ENCODE measurements at places on chromosomes 2 and 18.

GRCh38 chr2:69686813-69687212, 43.3 kb upstream of the AAK1 start:
- DNase-seq = no peak

DNA sequence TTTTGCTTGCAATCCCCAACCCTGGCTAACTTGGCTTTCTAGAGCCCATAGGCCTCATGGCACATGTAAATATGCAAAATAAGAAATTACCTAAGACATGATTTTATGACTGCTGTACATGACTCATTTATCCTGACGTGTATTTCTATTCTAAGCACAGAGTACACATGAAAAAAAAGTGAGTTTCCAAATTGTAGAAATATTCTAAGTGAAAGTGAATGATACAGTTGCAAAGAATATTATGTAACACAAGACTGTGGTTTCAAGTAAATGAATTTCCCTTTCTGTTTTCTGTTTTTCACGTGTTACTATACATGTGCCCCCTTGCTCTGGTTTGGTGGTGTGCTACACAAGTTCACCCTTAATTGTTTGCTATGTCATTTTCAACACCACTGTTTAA, 162.4 kb downstream of the LRP1B start:
- DNase-seq = no peak

GRCh38 chr2:229492034-229492433, 220.9 kb upstream of the PID1 start:
- DNase-seq = no peak

DNA sequence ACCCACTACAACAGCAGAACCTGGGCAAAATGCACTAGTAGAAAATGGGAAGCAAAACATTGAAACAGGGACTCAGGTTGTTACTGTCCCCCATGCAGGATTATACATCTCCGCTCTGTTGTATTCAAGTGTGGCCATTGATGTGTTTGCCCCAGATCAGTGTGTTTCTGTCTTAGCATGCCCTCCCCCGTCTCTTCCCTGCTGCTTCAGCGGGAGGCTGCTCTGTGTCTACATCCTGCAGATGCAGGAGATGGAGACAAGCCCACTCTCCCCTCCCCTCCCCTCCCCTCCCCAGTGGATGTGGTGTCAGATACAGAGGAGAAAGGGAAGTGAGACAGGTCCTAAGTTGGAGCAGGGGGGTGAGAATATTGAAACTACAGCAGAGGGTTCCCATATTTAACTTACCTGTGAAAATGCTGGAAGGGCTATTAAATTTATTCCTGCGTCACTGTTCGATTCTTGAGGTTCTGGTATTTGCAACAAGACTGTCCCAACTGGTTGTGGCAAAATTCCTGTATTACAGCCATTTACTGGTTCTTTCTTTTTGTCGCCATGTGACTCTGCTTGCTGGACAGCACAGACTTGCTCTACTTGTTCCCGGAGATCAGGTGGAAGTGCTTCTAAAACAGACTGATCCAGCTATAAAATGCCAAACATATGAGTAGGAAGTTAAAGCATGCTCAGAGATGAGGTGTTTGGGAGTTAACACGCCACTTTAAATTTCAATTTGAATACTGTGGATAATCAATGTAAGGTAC, 67.0 kb downstream of the EIF5B start:
- DNase-seq = no peak

DNA sequence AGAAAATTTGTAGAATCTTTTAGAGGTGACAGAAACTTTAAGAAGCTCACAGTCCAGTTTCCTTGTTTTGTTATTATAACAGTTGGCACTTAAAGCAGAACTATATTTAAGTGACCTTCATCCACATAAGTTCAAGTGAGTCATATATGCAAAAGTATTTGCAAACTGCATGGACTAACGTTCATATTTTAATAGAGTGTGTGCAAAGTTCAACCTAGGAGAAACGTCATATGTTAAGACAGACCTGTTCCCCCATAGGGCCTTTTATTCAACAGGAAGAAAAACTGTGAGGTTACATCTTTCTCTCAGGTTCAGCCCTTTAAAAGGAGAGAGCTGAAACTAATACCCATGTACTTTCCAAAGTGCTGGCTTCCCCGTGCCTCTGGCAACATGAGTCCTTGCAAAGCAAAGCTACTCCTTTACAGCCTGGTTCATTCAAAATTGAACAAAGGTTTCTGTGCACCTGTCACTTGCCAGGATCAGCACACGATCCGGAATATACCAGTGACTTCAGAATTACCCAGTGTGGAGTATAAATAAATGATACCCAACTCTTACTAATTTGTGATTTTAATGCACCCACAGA, 280.0 kb upstream of the RAB12 start:
- DNase-seq = no peak

- no peak for DNase-seq
Observed at GRCh38 chr2:137775529-137775928, 188.7 kb upstream of the HNMT start.

GRCh38 chr2:117644403-117644802, 170.1 kb upstream of the DDX18 start:
- no peak for DNase-seq

GRCh38 chr2:128446874-128447537, 128.3 kb upstream of the HS6ST1 start:
- DNase-seq = no peak

DNA sequence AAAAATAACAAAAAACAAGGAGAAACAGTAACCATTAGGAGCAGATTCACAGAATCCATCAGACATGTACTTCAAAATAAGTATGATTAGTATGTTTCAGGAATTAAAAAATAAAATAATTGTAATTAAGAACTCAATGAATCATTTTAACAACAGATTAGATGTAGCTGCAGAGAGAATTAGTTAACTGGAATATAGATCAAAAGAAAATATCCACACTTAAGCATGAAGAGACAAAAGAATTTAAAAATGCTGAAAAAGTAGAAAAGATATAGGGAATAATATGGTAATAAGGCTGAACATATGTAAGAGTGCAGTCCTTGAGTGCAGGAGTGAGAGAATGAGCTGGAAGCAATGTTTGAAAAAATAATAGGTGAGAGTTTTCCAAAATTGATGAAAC, 24.1 kb upstream of the OR6B3 start:
- no peak for DNase-seq

DNA sequence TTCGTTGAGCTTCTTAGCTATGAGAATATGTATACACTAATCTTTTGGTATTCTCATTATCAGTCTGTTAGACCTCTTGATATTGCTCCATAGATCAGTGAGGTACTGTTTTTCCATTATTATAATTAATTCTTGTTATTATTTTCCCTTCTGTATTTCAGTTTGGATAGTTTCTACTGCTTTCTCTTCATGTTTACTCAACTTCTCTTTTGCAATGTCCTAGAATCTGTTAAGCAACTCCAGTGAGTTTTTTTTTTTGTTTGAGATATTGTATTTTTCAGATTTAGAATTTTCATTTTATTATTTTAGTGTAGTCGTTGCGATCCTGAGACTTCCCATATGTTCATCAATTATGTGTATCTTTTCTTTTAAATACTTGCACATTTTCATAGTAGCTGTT, 260.8 kb downstream of the SETBP1 start:
- DNase-seq = no peak

- DNase-seq = no peak
Observed at GRCh38 chr2:168189835-168190569, 57.4 kb downstream of the STK39 start.

DNA sequence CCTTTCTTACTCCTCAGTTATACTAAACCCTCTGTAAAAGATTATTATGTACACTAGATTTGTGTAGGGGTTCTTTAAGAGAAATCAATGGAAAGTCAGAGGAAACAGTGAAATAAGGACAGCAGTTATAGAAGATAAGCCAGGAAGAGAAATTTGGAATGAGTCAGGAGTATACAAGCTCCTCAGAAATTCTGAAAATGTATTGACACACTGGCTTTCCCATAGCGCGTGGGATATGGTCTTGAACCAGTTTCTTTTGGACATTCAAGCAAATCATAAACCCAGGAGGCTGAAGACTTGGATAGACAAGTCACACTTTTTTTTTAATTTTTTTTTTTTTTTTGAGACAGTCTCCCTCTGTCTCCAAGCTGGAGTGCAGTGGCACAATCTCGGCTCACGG, 316.1 kb upstream of the MMADHC start:
- no peak for DNase-seq

- no peak for DNase-seq
Observed at GRCh38 chr2:188853307-188853706, 120.9 kb upstream of the COL3A1 start.

- no peak for DNase-seq
Observed at GRCh38 chr18:61935362-61935761, 42.6 kb upstream of the RNF152 start.

GRCh38 chr18:77101410-77102258, 30.9 kb downstream of the MBP start:
- DNase-seq = peak; percentile 65

DNA sequence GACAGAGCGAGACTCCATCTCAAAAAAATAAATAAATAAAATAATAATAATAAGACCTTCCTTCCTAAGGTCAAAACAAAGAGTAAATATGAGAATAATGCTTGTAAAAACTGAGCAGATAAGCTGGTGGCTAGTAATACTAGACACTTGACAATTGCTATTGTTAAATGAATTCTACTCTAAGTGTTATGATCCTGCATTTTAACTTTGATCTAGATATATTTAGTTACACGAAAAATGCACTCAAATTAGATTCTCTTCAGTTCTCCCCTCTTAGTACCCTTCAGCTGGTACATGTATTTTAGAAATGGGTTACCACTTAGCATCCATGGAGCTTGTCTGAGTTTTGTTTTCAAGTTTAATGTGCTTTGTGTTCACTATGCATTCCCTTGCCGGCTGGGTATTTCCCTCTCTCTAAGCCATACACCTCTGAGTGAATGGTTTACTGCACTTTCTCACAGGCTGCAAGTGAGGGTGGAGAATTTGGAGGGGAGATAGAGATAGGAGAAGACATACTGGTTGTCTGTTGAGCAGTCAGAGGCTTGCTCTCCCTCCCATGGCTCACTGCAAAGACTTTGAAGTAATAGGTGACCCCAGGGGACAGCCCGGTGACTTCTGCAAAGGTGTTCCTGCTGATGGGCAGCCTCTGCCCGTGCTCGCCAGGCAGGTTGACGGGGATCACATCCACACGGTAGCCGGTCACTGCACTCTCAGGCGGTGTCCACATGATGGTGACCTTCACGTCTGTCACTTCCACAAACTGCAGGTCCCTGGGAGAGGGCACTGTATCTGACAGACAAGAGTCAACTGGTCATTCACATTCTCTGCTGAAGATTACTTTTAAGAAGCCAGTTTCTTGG, 29.9 kb downstream of the FN1 start:
- DNase-seq = no peak

GRCh38 chr18:26056291-26056690, 34.1 kb downstream of the SS18 start:
- no peak for DNase-seq

- no peak for DNase-seq
Observed at GRCh38 chr2:38125842-38126241, 49.9 kb upstream of the CYP1B1 start.

DNA sequence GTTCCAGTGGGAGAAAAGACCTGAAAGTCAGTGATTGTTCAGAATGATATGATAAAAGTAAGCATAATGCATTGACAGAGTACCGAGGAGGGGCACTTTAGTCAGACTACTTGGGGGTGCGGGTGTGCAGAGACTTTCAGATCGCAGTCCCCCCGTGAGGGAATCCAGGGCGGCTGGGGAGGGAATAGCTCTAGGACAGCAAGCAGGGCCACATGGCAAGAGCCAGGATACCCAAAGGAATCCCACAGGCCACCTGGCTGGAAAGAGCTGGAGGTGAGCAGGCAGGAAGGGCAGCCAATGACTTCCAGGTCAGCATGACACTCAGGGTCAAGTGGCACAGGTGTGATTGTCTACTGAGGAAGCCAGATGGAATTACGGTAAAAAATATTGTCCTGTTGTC, 157.5 kb downstream of the CYP26B1 start:
- no peak for DNase-seq

DNA sequence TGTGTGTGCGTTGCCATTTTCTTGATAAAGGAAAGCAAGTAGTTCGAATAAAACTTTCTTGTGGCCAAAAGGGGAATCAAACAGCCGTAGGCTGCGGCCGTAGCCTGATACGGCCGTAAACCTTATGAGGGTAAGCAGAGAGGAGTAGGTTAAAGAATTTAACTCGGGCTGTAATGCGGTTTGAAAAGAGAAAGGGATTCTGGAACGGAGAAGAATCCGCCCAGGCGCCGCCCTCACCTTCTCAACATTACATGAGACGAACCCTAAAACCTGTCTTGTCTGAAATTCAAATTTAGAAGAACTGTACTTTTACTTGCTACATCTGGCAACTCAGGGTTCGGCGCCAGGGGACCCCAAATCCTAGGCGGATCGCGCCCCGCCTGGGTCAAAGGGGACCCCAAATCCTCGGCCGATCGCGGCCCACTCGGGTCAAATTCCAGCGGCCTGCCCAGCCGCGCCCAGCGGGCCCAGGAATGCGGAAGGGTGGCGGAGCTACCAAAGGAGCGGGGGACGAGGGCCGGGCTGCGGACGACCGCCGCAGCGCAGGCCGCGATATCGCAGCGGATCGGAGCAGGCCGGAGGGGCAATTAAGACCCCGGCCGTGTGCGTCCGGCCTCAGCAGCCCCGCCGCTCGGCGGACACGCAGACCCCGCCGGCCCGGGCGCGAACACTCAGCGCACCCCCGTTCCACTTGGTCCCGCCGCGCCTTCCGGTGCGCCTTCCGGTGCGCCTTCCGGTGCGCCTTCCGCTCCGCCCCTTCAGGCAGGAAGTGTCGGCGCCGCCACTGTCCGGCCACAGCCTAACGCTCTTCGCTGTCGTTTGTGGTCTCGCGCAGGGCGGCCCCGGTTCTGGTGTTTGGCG, at the start of gene MYL12B:
Gene MYL12B (plus strand): TSS at position 761 of the 861 bp plus-strand sequence. CDS start 10,766 bp downstream, outside the sequence.
- peak; percentile 82 for DNase-seq

GRCh38 chr2:134683561-134684112, 35.2 kb downstream of the TMEM163 start:
- peak; percentile 46 for DNase-seq

DNA sequence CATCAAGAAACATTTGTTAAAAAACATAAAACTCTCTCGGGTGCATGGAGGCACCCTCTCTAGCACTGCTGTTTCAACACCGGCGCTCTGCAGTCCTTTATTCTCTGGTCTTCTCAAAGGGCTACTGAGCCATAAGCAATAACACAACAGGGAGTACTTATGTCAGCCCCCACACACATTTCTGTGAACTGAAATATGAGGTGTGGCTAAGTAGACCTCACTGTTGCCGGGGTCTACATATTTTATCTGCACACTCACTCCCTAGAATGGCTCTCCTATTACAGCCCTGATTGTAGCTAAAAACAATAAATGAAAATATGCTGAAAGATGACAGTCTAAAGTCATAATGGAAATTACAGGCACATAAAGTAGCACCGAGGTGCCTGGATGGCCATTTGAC, 235.1 kb downstream of the GRB14 start:
- no peak for DNase-seq

DNA sequence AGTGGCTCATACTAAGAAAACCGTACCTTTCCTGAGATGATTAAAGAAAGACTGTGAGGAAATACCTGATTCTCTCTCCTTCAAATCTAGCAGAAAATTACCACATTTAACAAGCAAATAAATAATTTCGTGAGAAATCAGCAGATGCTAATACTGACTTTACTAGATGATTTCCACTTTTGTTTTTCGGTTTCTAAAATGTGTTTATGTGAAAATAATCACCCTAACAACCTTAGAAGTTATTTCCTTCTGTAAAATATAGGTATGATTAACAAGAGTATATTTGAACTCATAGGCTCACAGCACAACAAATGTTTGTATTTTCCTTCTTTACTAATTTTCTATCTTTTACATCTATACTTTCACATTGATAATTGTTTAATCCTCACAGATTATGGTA, 594.1 kb upstream of the FAM98A start:
- no peak for DNase-seq

- DNase-seq = peak; percentile 38
Observed at GRCh38 chr2:213317929-213318328, 33.7 kb downstream of the SPAG16 start.

- DNase-seq = peak; percentile 89
Observed at GRCh38 chr18:25351777-25352628, at the start of gene ZNF521. Gene ZNF521 (minus strand): TSS chr18:25352166. CDS start chr18:25350946, 1,220 bp downstream.
